ENCODE measurements at places on chromosomes 1 and 21.

- no peak for DNase-seq
Measured at GRCh38 chr1:161864577-161864976, 98.5 kb downstream of the ATF6 start.

- DNase-seq = no peak
Measured at GRCh38 chr1:77697441-77697840, 15.0 kb upstream of the ZZZ3 start.

GRCh38 chr21:34836103-34836932, 167.5 kb downstream of the CLIC6 start:
- DNase-seq = no peak

GRCh38 chr1:113937146-113937545, 8.0 kb downstream of the HIPK1 start:
- no peak for DNase-seq

DNA sequence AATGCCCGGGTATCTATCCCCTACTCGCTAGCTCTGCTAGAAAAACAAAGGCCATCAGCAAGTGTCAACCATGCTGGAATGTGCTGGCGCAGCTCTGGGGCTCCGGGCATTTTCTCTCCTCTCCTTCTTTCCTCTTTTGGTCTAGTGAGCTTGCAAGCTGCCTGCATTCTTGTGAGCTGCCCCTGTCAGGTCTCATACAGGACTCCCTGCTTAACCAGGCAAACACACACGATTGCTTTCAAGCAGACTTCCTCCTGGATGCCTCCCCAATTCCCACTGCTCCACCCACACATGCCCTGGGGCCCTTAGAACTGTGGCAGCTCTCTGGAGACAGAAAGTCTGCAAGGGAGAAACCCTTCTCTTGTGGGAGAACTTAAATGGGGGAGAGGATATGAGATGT, 35.7 kb upstream of the SUCO start:
- no peak for DNase-seq

DNA sequence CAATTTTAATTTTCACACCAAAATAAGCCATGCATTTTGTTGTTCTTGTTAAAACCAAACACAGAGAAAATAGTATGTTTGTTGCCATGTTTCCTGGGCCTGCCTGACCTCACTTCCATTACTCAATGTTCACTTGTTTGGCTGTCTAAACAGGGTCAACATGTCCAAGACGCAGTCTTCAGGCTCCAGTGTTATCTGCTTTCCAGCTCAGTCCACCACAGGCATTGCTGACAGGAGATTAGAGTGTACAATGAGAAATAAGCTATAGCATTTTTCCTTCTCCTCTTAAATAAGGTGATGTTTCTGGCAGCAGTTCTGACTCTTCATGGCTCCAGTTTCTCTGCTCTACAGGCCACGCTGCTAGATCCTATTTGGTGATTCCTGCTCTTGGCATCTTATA, 1030.5 kb downstream of the KCNT2 start:
- DNase-seq = no peak

DNA sequence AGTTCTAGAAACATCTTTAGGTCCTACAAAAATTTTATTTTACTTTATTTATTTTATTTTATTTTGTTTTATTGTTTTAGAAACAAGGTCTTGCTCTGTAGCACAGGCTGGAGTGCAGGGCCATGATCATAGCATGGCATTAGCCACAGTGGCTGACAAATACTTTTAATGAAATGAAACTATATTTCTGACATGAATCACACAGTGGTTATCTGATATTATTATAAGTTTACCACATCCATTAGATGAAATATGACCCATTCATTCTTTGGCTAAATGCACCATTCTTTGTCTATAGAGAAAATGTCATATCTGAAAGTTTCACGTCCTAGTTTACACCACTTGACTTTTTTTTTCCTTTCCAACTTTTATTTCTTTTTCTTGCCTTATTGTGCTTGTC, 613.4 kb upstream of the ADAMTS5 start:
- DNase-seq = no peak

DNA sequence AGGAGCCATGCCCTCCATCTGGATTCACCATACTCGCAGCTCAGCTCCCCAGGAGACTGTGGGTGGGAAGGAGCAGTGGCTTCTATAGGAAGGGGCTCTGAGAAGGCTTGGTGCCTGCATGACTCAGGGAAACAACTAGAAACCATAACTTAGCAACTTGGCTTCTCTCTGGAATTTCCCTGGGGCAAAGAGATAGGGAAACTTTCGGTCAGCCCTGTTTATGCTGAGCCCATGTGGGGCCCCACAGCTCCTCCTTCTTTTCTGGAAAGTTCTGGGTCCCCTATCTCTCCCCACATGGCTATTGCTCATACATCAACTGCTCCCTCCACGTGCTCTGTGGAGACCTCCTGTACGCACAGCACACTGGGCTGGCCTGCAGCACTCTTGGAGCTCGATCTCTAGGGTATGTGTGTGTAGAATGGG, 39.3 kb downstream of the PLEKHA6 start:
- DNase-seq = no peak

Measured in stimulated activated naive CD8-positive, alpha-beta T cell treated with anti-CD3 and anti-CD28 coated beads, Interleukin-15, amount 100 ng/mL, for 72 hours (primary cell).